ENCODE measurements at places on chromosomes 13 and 19.

GRCh38 chr13:103908911-103909310, 842.7 kb upstream of the SLC10A2 start:
- DNase-seq: no peak

DNA sequence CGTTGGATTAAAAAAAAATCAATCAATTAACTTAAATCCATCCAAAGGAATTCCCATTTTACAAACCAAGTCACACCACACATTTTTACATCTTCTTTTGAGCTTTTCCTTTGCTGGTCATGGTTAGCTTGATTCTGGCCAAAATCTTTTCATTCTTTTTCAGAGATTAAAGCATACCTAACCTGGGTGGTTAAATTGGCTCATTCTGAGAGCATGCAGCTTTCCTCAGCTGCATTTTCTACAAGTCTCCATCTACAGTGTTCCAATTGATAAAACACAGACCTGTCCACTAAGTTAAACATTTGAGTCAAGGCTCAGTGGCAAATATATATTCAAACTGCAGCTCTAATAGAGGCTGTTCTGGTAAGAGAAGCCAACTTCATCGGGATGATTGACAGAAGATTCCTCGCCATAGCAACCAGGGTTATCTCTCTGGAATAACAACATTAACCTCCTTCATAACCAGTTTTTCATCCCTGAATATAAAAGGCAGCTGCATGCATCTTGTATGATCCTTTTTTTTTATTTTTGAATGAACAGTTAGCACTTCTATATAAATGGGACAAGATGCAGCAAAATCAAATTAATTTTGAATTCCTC, 106.2 kb downstream of the DNAJC15 start:
- no peak for DNase-seq

- DNase-seq: no peak
Observed at GRCh38 chr19:30631033-30631370, 258.8 kb downstream of the ZNF536 start.

GRCh38 chr19:46063201-46063600, 22.4 kb upstream of the IGFL4 start:
- no peak for DNase-seq

DNA sequence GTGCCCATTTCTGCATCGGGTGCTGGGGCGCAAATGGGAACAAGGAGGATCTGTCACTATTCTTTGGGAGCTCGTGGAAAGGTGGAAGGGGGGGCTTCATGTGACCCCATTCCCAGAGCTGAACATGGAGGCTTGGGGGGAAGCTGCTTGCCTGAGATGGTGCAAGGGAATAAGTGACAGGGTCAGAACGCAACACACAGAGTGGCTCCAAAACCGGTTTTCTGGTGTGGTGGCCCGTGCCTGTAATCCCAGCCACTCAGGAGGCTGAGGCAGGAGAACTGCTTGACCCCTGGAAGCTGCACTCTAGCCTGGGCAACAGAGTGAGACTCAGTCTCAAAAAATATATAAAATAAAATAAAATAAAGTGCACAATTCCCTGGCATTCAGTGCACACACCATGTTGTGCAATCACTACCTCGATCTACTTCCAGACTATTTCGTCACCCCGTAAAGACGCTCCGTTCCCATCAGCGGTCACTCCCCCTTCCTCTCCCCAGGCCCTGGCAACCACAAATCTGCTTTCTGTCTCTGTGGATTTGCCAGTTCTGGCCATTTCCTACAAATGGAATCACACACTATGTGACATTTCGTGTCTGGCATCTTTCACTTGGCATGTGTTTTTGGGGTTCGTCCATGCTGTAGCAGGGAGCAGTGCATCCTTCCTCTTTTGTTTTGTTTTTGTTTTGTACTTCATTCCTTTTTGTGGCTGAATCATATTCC, 18.2 kb upstream of the COMP start:
- DNase-seq: peak; percentile 43

DNA sequence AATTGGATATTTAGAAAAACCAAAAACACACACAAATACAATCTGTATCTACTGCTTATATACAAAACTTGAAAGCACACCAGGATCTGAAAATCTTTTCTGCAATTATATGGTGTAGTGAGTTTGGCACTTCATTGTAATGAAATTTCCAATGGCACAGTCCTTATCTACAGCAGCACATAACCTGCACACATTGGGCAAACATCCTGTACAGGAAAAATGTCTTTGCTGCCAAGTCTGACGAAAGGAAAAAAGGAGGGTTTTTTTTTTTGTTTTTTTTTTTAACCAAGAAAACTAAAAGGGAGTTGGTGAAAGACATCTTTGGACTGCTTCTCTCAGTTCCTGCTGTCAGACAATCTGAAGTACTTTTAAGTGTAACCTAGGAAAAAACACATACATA, 107.8 kb downstream of the FOXO1 start:
- DNase-seq: no peak

DNA sequence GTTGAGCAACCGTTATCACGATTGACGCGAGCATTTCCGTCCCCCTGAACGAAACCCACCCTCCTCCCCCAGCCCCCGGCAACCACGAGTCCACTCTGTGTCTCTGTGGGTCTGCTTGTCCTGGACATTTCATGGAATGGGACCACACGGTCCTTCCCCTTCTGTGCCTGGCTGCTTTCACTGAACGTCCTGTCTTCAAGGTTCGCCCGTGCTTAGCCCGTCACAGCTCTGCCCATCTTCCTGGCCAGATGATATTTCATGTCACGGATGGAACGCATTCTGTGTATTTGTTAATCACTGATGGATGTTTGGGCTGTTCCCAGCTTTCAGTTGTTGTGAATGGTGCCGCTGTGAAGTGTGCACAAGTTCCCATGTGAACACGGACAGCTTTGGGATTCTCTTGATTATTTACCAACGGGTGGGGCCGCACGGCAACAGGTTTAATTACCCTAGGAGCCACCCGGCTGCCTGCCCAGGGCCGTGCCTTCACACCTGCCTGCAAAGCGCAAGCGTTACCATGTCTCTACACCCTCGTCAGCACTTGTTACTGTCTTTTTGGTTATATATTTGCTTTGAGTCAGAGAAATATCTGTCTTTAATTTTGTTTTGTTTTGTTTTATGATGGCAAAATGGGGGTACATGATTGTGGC, 42.5 kb downstream of the RASA3 start:
- DNase-seq: no peak
